ENCODE measurements at places on chromosomes 11 and 22. TPM values are rescaled to one million over a fixed set of nuclear protein-coding genes. Genes with fewer than 3 reads are reported as not detected.

Gene OTOG
- total RNA-seq, result not detected

Gene SYT9
- total RNA-seq, result 14.8 TPM

Gene ZNF280B
- total RNA-seq, result 3.2 TPM

Gene ART1
- total RNA-seq, result not detected

Gene GNG3
- total RNA-seq, result 3.0 TPM

Gene CYTH4
- 9.8 TPM for total RNA-seq

Gene TNNT3
- total RNA-seq, result 154 TPM

All from camera-type eye (tissue), 1 donor.